ENCODE measurements at places on chromosomes 1 and 21.

GRCh38 chr1:44236490-44237272 lies 23.4 kb downstream of the DMAP1 start:
- no peak for DNase-seq

- DNase-seq: no peak
These were observed 43.9 kb upstream of the CNN3 start for GRCh38 chr1:94970783-94971182.

DNA sequence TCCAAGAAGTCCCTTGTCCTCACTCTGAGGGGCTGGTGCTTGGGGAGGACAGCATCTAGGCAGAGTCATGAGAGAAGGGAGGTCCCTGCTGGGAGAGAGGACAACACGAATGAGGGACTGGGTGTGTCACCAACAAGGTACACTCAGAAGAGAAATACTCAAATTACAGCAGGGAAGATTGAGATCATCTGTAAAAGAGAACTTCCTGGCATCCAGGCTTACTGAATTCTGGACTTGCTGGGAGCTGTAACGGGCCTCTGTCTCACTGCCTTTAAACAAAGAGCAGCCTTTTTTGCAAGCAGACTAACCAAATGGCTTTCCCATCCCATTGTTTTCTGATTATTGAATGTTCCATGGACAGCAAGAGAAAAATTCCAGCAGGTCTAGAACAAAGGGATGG lies 195.7 kb upstream of the RAB4A start:
- no peak for DNase-seq

GRCh38 chr1:33828654-33829053 lies 35.2 kb upstream of the HMGB4 start:
- DNase-seq: no peak

DNA sequence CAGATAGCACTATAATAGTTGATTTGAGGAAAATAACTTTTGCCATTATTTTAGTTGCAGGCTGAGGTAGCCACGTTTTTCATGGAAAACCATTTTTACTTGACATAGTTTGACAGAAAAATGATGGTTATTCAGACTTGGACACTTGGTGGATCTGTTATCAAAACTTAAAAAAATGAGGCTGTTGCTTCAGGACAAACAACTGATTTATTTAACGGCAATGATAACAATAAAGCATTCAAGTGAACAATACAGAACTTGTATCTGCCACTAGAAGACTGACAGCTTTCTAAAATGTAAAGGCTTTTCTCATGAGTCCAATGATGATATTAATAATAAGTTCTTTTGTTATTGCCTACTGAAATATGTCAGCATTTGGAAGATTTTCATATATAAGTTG lies 322.9 kb downstream of the BRINP3 start:
- no peak for DNase-seq

DNA sequence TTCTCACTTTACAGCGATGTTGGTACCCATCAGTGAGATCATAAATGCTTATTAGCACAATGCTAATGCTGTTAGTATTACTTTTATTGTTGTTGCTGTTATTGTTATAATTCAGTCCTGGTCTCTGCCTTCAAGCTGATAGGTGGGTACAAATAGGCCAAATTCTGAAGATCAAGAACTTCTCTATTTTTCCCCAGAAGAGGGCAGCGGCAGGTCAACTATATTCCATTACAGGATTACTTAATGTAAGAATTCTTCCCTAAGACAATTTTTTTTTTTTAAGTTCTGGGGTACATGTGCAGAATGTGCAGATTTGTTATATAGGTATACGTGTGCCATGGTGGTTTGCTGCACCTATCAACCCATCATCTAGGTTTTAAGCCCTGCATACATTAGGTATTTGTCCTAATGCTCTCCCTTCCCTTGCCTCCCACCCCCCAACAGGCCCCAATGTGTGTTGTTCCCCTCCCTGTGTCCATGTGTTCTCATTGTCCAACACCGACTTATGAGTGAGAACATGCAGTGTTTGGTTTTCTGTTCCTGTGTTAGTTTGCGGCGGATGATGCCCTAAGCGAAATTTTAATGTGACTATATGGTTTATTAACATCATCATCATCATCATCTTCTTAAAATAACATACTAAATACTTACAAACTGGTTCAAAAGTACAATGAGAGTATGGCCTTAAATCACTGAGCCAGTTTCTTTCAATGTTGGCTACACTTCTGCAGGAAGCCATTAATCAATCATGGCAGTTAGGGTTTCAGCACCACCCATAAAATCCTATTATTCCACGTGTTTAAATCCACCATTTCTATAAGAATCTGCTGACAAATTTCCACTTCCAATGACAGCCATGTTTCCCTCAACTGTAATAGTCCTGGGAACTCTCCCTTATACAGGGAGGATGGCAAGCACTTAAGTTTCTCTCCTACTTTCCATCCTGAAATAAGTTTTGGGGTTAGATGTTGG lies 19.2 kb downstream of the SLC19A2 start:
- DNase-seq: no peak

- no peak for DNase-seq
These were observed 20.0 kb downstream of the CDC73 start for GRCh38 chr1:193141804-193142203.

All from stimulated activated CD4-positive, alpha-beta T cell treated with anti-CD3 and anti-CD28 coated beads, Interleukin-15, amount 100 ng/mL, for 48 hours (primary cell).